Stimulated activated CD4-positive, alpha-beta T cell treated with anti-CD3 and anti-CD28 coated beads, Interleukin-15, amount 100 ng/mL, for 1 hour (primary cell): ENCODE measurements at places on chromosomes 1 and 21.

DNA sequence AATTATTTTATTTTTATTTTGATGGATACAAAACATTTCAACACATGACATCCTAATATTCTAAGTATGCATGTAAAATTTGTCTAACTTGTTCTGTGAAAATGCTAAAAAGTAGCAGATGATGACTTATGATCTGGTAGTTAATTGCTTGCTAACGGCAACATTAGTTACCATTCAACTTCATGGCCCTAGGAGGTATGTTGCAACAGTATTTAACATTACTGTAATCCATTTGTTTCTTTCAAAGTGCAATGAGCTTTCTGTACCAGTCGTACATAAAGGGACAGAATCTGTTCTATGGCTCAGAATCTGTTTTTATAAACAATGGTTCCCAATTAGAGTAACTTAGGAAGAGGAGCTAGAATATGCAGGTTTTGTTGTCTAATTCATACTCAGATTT is 91.5 kb upstream of the ZNHIT6 start:
- no peak for DNase-seq

GRCh38 chr1:1899266-1899966 is 8.5 kb upstream of the GNB1 start:
- no peak for DNase-seq

DNA sequence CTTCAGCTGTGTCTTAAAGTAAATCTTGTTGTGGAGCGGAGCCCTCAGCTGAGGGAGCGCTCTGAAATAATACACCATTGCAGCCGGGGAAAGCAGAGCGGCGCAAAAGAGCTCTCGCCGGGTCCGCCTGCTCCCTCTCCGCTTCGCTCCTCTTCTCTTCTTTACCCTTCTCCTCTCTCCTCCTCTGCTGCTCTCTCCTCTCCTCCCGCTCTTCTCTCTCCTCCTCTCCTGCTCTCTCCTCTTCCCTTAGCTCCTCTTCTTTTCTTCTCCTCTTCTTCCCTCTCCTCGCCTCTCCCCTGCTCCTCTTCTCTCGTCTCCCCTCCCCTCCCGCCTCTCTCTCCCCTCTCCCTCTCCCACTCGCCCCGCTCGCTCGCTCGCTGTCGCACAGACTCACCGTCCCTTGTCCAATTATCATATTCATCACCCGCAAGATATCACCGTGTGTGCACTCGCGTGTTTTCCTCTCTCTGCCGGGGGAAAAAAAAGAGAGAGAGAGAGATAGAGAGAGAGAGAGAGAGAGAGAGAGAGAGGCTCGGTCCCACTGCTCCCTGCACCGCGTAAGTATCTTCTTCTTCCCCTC is at the start of gene PROX1:
Gene PROX1 (plus strand): TSS at position 47 of the 580 bp plus-strand sequence. CDS start 8,563 bp downstream, outside the sequence.
- no peak for DNase-seq

GRCh38 chr1:173113015-173113741 is 62.4 kb upstream of the TNFSF18 start:
- DNase-seq, result no peak

DNA sequence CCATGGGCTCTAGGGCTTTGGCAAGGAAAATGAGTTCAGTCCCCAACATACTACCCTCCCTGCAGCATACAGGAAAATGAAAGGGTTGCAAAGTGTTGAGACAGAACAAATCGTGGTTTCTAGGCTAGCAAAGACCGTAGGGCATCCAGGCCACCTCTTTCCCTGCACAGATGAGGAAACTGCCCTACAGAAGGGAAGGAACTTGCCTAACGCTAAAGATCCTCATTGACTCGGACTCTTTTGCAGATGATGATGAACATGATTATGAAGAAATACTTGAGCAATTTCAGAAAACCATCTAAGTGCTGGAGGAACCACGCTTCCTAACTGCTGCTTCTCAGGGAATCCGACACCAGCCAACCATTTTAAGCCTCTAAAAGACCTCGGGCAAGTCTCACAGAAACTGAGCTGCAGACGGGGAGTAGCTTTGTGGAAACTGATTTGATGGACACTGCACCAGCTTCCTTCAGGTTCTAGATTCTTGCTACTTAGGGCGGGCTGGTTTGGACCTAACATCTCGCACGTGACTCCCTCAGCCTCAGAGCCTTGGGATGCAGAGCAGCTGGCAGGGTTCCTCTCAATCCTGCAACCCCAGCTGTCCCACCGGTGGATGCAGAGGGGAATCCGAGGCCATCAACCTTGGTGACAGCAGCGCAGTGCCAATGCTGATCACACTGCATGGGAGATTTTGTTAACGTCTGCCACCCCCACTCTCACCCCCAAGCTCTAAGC is 13.4 kb downstream of the THEMIS2 start:
- DNase-seq, result no peak

DNA sequence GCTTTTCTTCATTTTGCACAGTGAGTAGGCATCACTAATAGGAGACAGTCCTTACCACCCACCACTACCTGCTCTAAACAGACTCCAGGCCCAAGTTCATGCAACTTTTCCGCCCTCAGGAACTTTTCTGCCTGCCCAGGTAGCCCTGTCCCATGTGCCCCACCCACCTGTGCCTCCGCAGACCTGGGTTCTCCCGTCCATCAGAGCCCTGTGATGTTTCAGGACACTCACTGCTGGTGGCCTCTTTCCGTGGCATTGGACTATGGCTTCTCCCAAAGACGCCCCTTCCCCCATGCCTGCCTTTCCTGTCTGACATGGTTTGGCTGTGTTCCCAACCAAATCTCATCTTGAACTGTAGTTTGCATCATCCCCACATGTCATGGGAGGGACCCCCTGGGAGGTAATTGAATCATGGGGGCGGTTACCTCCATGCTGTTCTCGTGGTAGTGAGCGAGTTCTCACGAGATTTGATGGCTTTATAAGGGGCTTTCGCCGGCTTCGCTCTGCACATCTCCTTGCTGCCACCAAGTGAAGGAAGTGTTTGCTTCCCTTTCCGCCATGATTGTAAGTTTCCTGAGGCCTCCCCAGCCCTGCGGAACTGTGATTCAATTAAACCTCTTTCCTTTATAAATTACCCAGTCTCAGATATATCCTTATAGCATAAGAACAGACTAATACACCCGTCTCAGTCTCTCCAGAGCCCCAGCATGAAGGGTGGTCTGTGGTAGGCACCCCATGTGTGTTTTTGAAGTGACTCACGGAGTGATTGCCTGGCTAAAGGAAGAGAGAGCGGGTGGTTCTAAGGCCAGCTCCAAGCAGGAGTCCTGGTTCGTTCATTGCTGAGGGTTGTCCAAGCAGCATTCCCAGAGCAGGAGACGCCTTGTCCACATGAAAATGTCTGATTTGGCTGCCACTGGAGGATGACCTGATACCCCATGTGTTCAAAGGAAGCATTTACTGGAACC is 86.0 kb upstream of the ZBTB40 start:
- DNase-seq, result no peak

DNA sequence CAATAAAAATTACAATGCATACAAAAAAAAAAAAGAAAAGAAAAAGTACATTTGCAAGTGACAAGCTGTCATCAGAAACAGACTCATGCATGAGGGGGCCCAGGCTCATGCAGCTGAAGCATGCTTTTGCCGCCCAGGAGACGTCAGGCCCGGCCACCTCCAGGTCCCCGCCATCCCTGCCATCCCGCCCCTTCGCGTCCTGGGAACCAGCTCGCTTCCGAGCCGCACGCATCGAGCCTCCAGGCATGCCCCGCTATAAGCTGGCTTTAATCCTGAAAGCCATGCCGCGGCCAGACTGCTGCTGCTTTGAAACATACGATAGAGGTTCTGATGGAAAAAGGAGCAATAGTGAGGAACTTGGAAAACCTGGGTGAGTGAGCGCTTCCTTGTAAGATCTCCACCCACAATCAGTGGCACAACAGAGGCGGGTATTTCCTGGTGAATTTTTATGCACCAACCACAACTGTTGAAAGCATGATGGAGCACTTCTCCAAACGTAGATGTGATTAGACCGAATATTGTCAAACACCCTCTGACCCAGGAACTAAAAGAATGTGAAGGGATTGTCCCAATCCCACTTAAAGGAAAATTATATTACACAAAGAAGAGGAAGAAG is 113.7 kb downstream of the FAF1 start:
- DNase-seq, result no peak

- DNase-seq, result no peak
These were observed 644.4 kb downstream of the ADGRL2 start for GRCh38 chr1:82445132-82445531.

DNA sequence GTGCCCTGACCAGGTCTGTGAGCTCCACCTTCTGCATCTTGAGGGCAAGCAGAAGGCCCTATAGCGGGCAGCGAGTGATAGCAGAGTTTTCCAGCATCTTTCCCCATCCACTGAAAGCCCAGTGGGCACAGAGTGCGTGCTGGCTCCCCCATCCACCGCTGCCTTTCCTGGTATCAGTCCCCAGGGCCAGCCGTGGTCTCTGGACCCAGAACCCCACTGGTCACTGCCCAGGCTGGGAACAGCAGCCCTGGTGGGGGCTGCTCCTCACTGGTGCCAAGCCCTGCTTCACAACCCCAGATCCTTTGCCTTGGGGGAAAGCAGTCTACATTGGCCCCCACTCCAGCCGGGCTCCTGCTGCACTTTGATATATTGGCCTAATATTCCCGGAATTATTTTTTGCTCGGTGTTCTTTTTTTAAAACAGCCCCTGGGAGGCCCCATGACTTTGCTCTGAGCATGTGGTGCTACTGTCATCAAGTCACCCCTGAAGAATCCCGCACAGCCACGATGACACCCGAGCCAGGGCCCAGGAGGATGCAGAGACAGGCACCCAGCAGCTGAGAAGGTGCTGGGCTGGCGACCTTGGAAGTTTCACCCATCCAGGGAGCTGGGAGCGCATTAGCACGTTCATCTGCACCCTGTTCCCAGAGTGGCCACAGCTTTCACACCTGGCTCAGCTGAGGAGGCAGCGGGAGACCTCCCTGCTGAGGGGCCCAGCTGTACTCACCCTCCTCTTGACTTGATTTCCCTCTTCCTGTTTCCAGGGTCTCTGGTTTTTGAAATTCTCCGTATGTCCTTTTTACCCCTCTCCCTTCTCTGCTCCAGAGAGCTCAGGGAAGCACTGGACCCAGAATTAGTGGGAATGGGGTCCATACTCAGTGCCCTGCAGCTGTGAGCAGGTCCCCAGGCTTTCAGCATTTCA is 56.9 kb downstream of the KLHDC7A start:
- DNase-seq, result no peak

- no peak for DNase-seq
These were observed 391.6 kb downstream of the PBX1 start for GRCh38 chr1:164950541-164950986.
